ENCODE measurements at places on chromosomes 1 and 21.
A peak's percentile ranks its signal among the peaks of the same experiment; 100 is the strongest.

DNA sequence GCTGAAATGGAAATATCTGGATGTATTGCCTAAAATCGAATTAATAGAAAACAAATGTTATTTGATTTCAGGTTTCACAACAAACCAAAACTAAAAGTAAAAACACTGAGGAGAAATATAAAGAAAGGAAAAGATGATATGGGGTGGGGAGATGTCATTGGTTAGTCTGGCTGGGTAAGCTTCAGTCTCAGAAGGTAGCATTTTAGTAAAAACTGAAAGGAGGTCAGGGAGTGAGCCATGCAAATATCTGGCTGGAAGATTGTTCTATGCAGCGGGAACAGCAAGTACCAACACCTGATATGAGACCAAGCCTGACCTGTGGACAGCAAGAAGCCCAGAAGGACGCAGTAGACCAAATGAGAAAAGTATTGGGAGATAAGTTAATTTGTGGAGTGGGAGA lies 264.6 kb downstream of the LRRC40 start:
- DNase-seq, result no peak

GRCh38 chr1:175195798-175196197 lies 3.2 kb upstream of the KIAA0040 start:
- DNase-seq, result no peak

- DNase-seq, result no peak
These were observed 6.3 kb upstream of the LAD1 start for GRCh38 chr1:201405484-201405831.

- no peak for DNase-seq
These were observed 198.4 kb upstream of the PTGFR start for GRCh38 chr1:78292361-78292760.

- no peak for DNase-seq
These were observed 58.4 kb downstream of the PLXNA2 start for GRCh38 chr1:208185801-208186231.

DNA sequence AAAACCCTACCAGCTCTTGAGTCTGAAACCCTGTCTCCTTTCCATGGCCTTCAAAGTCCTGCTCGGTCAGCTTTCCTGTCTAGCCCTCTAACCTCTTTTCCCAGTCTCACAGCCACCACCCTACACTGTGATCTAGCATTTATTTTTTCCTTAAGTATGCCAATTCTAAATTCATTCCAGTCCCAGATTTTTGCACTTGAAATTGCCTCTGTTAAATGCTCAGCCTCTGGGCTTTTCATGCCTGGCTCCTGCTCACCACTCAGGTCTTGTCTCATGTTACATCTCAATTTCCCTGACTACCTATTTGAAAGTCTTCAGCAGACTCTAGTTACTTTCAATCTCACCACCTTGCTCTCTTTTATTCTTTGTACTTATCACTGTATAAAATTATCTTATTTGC lies 176.2 kb downstream of the ADGRL4 start:
- DNase-seq, result no peak

GRCh38 chr1:159835862-159836525 lies 9.3 kb downstream of the SLAMF8 start:
- no peak for DNase-seq

DNA sequence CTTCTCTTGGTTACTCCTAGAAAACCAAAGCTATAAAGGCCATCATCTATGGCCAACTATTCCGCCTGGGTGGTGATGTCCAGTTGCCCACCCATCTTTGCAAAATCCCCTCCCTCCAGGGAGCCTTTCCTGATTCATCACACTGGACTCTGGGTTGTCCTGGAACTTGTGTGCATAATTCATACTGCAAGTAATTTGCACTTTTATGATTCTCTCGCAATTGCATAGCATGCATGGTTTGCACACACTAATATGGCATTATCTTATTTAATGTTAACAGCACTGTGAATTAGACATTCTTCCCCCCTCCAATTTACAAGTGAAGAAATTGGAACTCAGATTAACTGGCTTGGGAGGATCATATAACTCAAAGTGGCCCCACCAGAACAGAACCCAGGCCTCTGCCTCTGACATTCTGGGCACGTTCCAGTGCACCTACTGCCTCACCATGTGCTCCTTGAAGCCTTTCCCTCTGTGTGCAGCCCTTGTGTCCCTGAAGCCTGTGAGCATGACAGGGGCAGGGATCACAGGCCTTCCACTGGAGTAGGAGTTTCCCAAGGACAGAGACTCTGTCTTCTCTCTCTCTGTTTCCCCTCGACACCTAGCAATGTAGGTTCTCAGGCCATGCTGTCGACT lies 98.9 kb upstream of the IPO9 start:
- no peak for DNase-seq

- no peak for DNase-seq
These were observed 300.7 kb upstream of the DAB1 start for GRCh38 chr1:57724535-57724934.

DNA sequence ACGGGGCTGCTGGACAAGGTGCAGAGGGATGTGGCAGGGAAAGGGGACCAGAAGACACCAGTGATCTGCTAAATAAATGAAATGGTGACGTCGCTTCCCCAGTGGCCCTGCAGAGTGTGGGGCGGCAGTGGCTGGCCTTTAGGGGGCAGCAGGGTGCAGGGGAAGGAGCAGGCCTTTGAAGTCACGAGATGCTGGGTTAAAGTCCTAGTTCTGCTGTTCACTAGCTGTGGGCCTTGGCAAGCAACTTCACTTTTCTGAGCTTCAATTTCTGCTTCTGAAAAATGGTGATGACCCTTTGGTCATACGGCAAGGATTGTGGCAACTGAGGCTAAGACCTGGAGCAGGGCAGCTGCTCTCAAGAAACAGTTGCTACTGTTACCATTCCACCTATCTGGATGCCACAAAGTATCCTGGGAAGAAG lies 9.2 kb upstream of the GALE start:
- DNase-seq, result peak; percentile 95

- DNase-seq, result no peak
These were observed 64.9 kb downstream of the FGGY start for GRCh38 chr1:59361766-59362165.

DNA sequence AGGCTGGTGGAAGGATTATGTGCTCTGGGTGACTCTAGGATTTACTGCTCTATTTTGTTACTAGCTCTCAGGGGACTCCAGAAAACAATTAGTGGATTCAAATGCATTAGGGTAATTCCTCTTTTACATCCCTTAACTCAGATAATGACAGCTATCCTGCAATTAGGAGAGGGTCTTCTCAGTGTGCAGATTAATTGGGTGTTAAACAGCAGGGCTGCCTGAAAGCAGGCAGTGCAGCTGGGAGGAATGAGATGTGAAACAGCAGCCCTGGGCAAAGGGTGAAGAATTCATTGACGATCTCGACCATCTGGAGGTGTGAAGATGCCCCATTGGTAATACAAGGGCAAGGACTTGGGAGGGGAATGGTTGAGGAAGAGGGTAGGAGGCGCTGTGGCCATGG lies 66.1 kb downstream of the HTR6 start:
- DNase-seq, result no peak

DNA sequence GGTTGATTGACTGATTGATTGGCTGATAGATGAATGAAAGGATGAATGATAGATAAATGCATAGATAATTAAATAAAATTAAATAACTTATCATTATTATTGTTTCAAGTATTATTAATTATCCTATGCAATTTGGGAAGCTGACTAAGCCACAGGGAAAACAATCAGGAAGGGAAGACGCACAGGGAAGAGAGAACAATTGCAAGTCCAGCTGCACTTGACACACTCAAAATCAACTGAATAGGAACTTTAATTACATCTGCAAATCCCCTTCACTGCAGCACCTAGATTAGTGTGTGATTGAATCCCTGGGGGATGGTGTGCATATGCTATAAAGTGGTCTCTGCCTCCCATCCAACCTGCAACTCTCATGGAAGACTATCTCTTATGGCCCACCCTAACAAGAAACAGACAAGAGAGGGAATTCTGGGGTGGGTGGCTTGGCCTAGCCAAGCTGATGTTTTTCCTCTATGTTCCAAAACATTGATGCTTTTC lies 161.1 kb upstream of the FGGY start:
- no peak for DNase-seq

DNA sequence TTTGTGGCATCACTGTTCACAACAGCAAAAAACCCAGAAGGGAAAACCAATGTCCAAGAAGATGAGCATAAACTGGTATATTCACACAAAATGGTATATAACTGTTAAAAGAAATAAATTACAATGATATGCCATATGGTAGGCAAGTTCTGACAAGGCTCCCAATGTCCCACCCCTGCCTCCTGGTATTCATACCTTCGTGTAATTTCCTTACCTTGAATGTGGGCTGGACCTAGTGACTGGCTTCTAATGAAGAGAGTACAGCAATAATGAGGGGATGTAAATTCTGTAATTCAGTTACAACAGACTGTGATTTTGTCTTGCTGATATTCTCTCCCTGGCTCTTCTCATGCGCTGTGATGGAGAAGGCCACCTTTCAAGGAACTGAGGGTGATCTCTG lies 9.3 kb downstream of the ANKRD45 start:
- DNase-seq, result no peak

- DNase-seq, result no peak
These were observed 59.9 kb downstream of the C1orf198 start for GRCh38 chr1:230808281-230808872.

DNA sequence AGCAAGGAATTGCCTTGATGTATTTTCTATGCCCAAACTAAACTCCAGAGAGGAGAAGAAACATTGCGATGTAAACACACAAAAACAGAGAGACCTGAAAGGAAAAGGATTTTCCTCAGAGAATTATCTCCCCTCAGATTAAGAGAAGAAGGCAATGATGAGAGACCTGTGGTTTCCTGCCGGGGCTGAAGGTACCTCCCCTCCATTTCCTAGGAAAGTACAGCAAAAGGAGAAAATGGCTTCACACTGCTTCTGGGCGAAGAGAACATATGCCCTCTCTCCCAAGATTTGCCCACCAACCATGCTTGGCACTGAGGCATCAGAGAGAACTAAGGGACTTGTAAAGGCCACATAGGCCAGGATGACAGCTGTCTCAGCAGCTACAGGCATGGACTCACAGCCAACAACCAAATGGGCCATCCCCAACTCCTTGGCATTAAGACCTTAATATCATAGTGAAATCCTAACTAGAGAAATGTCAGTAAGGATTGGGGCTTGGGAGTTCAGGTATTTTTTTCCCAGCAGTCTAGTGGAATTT lies 523.0 kb downstream of the PTPRC start:
- DNase-seq, result no peak

DNA sequence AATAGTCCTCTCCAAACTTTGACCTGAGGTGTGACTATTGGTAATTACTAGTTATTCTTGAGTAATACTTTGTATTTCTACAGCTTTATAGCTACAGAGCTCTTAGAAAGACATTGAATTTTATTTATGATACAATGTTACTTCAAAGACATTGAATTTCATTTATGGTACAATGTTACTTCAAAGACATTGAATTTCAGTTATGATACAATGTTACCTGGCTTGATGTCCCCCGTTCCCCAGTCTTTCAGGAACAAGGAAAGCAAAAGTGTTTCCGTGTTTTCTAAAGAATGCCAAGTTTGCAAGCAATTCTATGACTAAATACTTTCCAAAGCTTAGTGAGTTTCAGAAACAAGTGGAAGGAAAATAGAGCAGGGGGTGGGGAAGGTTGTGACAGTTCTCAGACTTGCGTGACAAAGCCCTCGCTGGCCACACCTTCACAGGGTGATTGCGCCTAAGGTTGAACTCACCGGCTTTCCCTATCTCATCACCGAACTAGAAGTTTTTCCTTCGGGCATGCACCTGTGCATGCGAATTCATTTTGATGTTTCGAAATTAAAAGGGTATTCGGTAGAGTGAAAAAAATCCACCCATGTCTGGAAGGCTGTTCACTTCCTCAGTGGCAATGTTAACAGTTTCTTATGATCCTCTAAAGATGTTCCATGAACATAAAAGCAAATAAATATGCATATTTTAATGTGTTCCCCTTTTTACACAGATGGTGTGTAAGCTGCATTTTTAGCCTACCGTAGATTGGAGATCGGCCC lies 909 bp upstream of the PAXBP1 start:
- DNase-seq, result peak; percentile 51

DNA sequence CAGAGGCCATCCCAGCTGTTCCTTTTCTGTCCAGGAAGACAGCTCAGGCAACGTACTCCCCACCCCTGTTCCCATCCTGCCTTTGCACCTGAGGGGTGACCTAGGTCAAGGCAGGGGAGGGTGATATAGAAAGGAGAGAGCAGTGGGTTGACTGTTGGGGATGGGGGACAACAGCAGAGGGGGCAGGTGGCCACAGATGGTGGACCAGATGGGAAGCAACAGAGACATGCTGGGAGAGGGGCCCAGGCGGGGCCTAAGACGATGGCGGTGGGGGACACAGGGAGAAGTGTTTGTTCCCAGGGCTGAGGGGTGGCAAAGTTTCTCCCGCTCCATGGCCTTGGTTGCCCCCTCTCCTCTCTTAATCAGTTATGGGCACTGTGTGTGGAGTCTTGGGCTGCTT lies 6.3 kb downstream of the CELSR2 start:
- DNase-seq, result no peak

- no peak for DNase-seq
These were observed 149.0 kb downstream of the PEX14 start for GRCh38 chr1:10623686-10624145.

DNA sequence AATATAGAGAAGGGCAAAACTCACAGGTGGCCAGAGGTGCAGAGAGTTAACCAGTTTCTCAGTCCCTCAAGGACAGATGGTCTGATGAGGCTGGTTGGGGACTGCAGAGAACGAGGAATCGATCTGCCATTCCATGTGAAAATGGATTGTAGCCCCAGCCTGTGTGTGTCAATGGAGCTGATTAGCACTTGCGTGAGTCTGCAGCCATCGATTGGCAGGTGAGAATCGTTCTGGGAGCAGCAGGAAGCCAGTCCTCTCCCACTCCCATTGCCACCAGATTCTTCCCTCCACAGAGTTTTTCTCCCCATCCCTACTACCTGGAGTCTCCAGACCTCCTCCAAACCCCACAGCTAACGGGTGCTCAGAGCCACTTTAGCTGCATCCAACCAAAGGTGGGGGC lies 18.3 kb upstream of the PSMB2 start:
- no peak for DNase-seq

GRCh38 chr1:101148980-101149379 lies 87.8 kb upstream of the S1PR1 start:
- no peak for DNase-seq

GRCh38 chr1:203597331-203598090 lies 29.1 kb upstream of the ATP2B4 start:
- no peak for DNase-seq

- DNase-seq, result peak; percentile 29
These were observed 22.7 kb downstream of the UTP25 start for GRCh38 chr1:209850342-209850979.

GRCh38 chr1:11514366-11514765 lies 35.4 kb downstream of the DISP3 start:
- DNase-seq, result no peak

GRCh38 chr1:64469116-64469976 lies 583 bp upstream of the CACHD1 start:
- DNase-seq, result no peak

DNA sequence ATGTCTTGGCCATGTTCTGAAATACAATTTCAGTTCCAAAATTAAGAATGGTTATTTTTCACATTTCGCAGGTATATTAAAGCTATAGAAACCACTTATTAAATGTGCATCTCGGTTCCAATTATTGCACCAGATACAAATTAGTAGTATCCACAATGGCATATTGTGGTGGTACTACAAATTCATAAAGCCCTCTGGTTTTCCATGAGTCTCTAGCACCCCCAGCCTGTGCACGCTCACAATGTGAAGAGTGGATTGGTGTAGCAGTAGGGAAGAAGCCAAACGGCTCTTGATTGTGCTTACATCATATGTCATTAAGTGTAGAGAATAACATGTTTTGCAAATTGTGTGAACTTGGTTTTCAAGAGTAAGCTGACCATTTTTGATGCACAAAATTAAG lies 1.9 kb upstream of the BRINP3 start:
- no peak for DNase-seq

Measured in HL-60 (cell line).